ENCODE measurements at places on chromosomes 4 and X.

GRCh38 chrX:19842542-19842941 lies 44.9 kb downstream of the SH3KBP1 start:
- no peak for DNase-seq

- DNase-seq, result no peak
Measured at GRCh38 chr4:173432430-173432829, 33.5 kb upstream of the SCRG1 start.

GRCh38 chrX:150421816-150422215 lies 58.7 kb downstream of the MAMLD1 start:
- DNase-seq, result no peak

GRCh38 chr4:151885123-151885522 lies 124.3 kb upstream of the GATB start:
- no peak for DNase-seq

GRCh38 chr4:115222061-115222460 lies 108.6 kb upstream of the NDST4 start:
- no peak for DNase-seq

- DNase-seq, result no peak
Measured at GRCh38 chrX:13932416-13932815, 97.3 kb downstream of the GEMIN8 start.

GRCh38 chr4:78811034-78811433 lies 34.9 kb downstream of the BMP2K start:
- DNase-seq, result no peak

DNA sequence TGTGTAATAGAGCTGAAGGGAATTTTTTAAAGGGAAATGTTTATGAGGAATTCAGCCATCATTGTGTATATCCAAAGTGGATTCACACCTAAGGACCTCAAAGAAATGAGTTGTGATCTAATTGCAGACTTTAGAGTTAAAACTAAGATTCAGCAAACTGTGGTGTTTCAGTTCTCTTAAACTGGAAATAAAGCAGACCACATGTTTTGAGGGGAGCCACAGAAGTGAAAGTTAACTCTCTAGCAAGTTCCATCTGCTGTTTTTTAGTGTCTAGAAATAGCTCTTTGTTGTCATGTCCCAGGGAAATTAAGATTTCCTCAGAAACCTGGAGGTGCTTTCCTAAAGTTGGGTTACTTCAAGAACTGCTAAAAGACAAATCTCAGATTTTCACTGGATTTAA lies 97.3 kb upstream of the DDX3X start:
- no peak for DNase-seq

- DNase-seq, result no peak
Measured at GRCh38 chr4:30943356-30943755, 223.2 kb downstream of the PCDH7 start.

DNA sequence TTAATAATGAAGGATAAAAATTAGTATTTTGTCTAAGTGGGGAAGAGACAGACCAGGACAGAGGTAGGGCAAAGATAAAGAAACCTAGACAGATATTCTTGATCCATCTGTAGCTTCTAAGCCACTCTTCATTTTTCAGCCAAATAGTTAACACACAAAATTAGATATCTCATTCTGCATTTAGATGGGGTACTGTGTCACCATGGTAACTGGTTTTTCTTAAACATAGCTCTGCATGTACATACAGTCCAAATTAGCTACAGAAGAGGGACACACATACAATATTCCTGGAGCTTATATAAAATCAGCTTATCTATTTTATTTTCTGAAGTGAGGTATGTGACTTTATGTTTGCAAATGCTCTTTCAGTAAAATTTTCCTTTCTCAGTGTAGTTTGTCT lies 393.7 kb downstream of the PPP3CA start:
- DNase-seq, result no peak
